D341Med (cell line): ENCODE measurements at places on chromosomes 3 and 15.

DNA sequence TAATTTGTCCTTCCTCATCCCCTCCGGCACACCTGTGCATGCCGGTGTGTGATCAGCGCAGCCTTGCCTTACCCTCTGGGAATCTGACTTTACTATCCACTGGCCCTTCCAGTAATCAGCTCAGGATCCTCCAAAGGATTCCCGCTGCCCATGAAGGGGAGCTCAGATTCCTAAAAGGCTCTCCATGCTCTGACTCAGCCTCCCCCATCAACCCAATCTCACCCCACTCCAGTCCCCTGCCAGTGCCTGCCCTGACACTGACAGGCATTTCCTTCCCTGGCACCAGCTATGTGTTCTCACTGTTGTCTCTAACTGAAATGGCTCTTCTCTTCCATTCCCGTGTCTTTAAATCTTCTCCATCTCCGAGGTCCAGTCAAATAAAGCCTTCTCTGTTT, 7.3 kb upstream of the BCL2A1 start:
- DNase-seq, result no peak

DNA sequence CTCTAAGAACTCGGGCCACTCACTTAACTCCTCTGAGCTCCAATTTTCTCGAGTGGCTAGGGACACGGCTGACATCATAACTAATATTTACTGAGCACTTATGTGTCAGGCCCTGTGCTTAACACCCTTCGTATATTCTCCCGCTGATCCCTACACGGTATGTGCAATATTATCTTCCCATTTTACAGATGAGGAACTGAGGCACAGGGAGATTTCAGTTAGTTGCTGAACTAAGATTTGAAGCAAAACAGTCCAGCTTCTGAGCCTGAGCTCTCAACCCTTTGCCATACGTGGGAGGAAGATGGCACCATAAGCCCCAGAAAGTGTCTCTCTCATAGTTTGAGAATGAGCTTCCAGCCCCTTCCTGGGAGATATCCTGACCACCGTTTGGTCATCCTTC, 19.6 kb downstream of the FAH start:
- DNase-seq, result no peak

- peak; percentile 99 for DNase-seq
Measured at GRCh38 chr3:33277193-33277882, at the start of gene FBXL2. FBXL2 (plus strand) TSS chr3:33277442; CDS start chr3:33277513, 71 bp downstream.

DNA sequence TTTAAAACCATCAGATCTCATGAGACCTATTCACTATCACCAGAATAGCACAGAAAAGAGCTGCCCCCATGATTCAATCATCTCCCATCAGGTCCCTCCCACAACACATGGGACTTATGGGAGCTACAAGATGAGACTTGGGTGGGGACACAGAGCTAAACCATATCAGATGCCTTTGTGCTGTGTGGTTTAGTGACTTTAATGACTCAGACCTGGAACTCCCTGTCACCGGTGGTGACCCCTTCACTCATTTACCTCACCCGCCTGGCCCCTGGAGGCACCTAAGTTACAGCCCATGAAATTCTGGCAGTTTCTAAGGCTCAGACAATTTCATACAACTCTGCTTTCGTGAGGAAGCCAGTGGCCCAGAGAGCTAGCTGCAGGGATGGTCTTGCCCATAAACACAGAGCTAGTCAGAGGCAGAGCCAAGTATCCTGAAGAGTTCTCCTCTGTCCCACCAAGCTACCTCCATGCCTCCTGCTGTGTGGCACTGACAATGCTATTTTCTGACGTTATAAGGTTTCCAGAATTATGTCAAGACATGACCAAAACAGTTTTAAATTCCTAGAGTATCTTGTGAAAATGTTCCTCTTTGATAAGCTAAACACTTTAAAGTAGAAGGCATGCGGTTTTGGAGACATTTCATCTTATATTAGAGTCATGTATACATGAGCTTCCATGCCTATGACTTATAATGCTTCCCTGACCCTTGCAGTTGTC, 231.1 kb upstream of the IL12A start:
- DNase-seq, result no peak

GRCh38 chr15:64224511-64224910, 61.7 kb upstream of the PPIB start:
- DNase-seq, result no peak

DNA sequence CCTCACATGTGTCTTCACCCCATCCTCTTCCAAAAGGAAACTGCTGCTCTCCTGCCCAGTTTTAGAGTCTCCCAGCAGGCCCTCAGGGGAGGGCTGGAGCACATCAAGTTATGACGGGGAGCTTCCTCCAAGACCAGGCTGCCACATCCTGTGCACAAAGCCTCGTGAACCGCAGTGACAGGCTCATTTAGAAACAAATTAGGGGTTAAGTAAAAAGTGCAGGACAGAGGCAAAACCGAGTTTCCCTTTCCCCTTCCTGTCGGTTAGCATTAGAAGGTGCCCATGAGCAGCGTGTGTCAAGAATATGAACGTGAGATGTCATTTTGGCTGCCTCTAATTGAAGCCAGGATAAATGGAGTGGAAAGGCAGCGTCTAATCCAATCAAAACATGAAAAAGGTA, 199.7 kb downstream of the ARRDC4 start:
- no peak for DNase-seq

GRCh38 chr15:47803767-47804166, 86.5 kb downstream of the SEMA6D start:
- no peak for DNase-seq

GRCh38 chr3:194446172-194446571, 40.6 kb downstream of the ATP13A3 start:
- no peak for DNase-seq

- DNase-seq, result no peak
Measured at GRCh38 chr15:25736461-25736860, 126.7 kb downstream of the ATP10A start.

DNA sequence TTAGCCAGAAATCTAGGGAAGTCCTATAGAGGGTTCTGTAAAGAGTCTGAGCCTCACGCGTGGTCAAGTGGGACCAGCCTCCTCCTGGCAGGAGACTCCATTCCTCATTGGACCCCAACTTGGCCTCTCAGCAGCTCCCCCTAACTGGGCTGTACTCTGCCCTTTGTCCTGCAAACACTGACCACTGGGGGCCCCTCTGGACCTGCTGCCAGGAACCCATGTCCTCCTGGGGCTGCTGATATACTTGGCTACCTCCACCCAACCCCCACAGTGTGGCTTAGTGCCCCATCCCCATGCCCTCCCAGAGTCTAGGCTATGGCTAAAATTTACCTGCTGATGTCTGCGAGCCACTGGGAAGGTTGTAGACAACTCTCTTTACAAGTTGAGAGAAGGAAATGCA, 62.7 kb downstream of the UBP1 start:
- no peak for DNase-seq
